CD4-positive, alpha-beta memory T cell (primary cell): ENCODE measurements at places on chromosomes 2 and 18. TPM values are rescaled to one million over a fixed set of nuclear protein-coding genes. Genes with fewer than 3 reads are reported as not detected.

Gene RNF152
- 0.06 TPM for total RNA-seq

Gene LBX2
- not detected for total RNA-seq

Gene SP5
- total RNA-seq, result not detected

Gene KCNS3
- not detected for total RNA-seq
